ENCODE measurements at places on chromosomes 11 and 22. TPM values are rescaled to one million over a fixed set of nuclear protein-coding genes. Genes with fewer than 3 reads are reported as not detected.

IGLL5 gene
- total RNA-seq = not detected

NCF4 gene
- total RNA-seq = 3.9 TPM

DNA sequence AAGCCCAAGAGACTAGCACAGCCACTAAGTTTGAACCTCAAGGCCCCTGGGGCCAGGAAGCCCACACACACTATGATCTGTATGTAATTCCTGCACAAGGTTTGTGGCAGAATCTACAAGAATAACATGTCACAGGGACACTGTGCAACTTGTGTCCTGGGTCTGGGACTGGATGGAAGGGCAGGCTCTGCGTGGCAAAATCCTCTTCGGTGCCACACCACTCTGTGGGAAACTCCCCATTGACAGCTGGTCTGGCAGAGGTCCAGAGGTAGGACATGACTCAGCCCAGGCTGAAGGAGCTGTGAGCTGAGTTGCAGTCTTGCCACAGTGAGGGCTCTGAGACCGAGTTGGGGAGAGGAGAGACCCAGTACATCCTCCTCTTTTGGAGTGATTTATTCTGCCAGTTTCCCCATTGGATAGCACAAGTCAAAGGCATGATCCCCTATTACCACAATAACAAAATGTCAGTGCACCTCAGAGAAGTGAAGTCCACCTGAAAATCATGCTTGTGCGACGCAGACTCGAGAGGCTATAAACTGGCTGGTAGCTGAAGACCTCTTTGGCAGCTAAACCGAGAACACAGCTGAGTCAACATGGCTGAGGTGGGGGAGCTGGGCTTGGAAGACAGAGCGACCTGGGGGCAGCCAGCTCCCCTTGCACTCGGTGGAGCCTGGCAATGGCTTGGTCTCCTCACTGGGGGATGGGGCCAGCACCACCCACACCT is 23.3 kb upstream of the SERPIND1 start:
- H3K27ac ChIP-seq = no peak overlapping the region
- peaks cover 17% of the 10 kb centered on the region for H3K36me3 ChIP-seq
- no peaks in the 10 kb centered on the region for H3K27me3 ChIP-seq
- H3K4me1 ChIP-seq = peaks cover 2% of the 10 kb centered on the region
- peak; percentile 70 for DNase-seq

DNA sequence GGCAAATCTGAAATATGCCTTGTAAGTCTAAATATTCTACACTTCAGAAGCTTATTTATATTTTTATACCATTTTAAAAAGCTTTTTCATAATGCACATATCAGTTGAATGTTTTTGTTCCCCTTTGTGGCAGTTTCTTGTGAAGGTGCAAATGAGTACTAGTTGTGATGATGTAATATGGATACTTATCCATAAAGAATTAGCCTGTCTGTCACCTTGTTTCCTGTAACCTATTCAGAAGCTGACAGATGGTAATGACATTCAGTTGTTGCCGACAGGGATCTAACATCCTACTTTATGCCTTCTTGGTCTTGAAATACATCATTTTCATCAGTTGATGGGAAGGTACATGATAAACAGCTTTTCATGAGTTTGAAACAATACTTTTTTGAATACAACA is 2.9 kb downstream of the QSER1 start:
- H3K4me3 ChIP-seq = peak overlapping the region; percentile 12
- no peak for DNase-seq
- peaks cover 16% of the 10 kb centered on the region for H3K36me3 ChIP-seq

DNA sequence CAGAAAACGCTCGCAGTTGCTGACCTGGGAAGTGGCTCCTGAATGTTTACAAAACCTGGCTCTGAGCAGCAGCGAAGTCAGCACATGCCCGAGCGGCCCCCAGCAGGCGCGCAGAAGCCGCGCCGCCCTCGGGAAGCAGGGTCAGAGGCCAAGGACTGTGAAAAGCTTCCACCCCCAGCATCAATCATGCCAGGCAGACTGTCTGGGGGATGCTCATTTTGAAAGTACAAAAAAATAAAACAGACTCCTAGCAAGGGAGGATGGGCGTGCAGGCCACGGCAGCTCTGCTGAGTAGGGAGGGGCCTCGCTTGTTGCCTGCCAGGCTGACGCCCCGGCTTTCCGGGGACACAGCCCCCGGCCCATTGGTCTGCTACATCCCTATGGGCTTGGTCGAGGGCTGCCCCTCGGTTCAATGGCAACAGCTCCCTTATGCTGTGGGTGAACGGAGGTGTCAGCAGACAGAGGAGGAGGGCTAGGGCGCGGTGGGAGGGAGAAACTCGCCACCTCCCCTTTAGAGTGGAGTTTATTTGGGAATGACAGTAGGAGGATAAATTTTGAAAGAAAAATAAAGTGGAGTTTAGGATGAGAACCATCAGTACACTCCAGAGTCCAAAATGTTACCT is 37.7 kb upstream of the GNB1L start:
- peak overlapping the region; percentile 95 for H3K27ac ChIP-seq
- peak; percentile 84 for DNase-seq
- H3K4me3 ChIP-seq = peak overlapping the region; percentile 72

DNA sequence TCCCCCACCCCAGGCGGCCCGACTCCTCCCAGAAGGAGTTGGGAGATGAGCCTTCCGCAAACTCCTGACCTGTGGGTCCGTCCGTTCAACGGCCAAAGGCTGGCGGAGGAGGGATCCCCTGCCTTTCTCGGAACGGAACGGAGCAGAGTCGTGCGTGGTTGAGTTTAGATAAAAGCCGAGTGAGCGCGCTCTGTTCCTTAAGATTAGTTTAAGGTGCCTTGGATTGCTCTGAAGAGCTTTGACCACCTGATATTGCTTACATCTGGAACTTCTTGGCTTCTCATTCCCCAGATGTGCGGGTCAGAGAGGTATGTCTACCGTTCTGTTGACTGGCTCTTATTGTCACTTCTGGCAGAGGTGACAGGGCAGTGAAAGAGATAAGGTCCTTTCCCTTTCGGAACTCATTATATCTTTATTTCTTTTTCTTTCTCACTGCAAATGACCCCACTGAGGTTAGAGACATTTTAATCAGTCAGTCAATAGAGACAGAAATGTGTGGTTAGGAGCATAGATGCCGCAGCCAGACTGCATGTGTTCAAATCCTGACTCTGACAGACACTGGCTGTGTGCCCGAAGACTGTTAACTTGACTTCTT is at the start of gene TRIM6:
TRIM6 (plus strand) TSS at position 31 of the 595 bp plus-strand sequence; CDS start at position 292, 261 bp downstream.
- H3K4me1 ChIP-seq = peaks cover 6% of the 10 kb centered on the region
- peaks cover 15% of the 10 kb centered on the region for H3K27me3 ChIP-seq
- no peaks in the 10 kb centered on the region for H3K36me3 ChIP-seq
- peak; percentile 28 for DNase-seq

GRCh38 chr22:39471381-39472141 is 14.7 kb downstream of the MGAT3 start:
- peaks cover 4% of the 10 kb centered on the region for H3K4me1 ChIP-seq
- no peaks in the 10 kb centered on the region for H3K36me3 ChIP-seq
- no peaks in the 10 kb centered on the region for H3K27me3 ChIP-seq
- no peak overlapping the region for H3K4me3 ChIP-seq
- DNase-seq = peak; percentile 20

GRCh38 chr11:121792185-121792584 is 323.8 kb downstream of the BLID start:
- H3K27ac ChIP-seq = no peak overlapping the region
- H3K27me3 ChIP-seq = peaks cover 6% of the 10 kb centered on the region
- no peaks in the 10 kb centered on the region for H3K36me3 ChIP-seq
- H3K4me1 ChIP-seq = no peaks in the 10 kb centered on the region

GRCh38 chr22:46538814-46539160 is 1.4 kb upstream of the CELSR1 start:
- peaks cover 28% of the 10 kb centered on the region for H3K27me3 ChIP-seq
- peaks cover 8% of the 10 kb centered on the region for H3K4me1 ChIP-seq
- peak; percentile 58 for DNase-seq
- no peak overlapping the region for H3K4me3 ChIP-seq
- H3K36me3 ChIP-seq = no peaks in the 10 kb centered on the region

DNA sequence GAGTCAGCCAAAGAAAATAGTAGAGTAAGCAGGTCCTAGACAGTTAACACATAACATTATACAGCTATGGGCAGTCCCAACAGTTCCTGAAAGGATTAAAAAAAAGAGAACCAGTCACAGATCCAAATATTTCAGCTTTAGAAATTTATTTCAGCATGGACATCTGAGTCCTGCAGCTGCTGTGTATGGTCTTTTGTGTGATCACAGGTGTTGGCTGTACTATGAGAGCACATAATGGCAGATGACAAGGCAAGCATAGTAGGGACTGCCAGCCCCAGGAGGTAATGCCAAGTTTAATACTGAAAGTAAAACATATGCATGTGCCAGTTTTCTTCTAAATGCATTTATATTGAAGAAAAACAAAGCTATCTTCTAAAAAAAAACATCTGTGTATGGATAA is 158.1 kb downstream of the GRIA4 start:
- H3K27ac ChIP-seq = no peak overlapping the region
- peaks cover 2% of the 10 kb centered on the region for H3K27me3 ChIP-seq
- H3K36me3 ChIP-seq = no peaks in the 10 kb centered on the region
- H3K4me1 ChIP-seq = no peaks in the 10 kb centered on the region

- peaks cover 4% of the 10 kb centered on the region for H3K36me3 ChIP-seq
- no peak overlapping the region for H3K27ac ChIP-seq
- no peaks in the 10 kb centered on the region for H3K4me1 ChIP-seq
Measured at GRCh38 chr11:72897506-72897905, 83.3 kb downstream of the ATG16L2 start.

DNA sequence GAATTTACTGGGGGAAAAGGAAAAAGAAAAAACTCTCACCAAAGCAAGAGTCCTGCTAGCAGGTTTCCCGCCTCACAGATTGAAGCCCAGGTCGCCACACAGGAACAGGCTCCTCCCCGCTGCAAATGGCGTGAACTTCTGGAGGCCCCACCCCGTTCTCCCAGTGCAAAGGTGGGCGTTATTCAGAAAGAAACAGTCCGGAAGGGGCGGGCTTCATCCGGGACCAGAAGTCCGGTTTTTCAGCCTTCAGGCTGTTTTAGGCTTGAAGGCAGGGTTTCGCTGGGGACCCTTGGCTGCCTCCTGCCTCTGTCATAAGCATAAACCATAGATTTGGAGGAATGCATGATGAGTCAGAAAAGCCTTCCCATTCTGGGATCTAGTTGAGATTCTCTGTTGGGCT is 148.3 kb upstream of the POU2AF2 start:
- peak; percentile 9 for DNase-seq
- H3K4me1 ChIP-seq = no peaks in the 10 kb centered on the region
- peaks cover 7% of the 10 kb centered on the region for H3K27me3 ChIP-seq
- no peak overlapping the region for H3K27ac ChIP-seq
- no peak overlapping the region for H3K4me3 ChIP-seq

GRCh38 chr22:22248878-22249277 is 4.3 kb downstream of the VPREB1 start:
- no peak for DNase-seq
- H3K27ac ChIP-seq = no peak overlapping the region
- H3K27me3 ChIP-seq = peaks cover 2% of the 10 kb centered on the region
- H3K4me3 ChIP-seq = no peak overlapping the region

DNA sequence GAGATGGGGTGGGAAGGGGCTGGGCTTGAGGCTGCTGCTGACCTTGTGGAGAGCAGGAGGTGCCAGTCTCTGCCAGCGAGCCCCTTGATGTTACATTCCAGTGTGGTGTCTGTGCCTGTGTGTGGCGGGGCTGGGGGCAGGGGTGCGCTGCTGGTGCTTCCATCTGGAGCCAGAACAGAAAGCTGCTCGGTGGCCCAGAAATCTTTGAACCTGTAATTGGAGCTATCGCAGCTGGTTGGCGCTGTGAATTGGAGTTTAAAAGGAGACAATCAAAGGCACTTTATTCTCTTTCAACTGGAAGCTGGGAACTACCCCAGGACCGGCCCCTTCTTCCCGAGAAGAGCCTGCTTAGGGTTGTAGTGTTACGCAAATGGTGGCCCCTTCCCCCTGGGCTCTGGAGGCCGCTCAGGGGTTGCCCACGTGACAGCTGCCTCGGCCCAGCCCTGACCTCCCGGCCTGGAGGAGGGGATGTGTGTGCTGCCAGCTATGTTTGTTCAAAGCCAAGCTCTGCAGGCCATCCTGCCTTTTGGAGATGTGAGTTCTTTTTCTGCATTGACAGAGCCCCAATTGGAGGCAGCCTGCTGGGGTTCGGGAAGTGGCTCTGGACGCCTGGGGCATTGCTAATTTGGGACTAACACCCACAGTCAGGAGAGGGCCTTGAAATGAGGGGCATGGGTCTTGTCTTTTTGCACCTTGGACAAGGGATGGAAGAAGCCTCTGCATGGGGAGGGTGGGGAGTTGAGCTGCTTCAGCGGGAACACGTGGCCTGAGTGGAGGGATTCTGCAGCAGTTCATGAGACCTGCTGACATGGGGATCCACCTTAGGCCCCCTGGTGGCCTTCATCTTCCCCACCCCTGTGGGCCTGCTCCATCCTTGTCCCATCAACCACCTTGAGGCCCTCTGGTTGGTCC is 14.0 kb upstream of the ARSA start:
- H3K36me3 ChIP-seq = no peaks in the 10 kb centered on the region
- H3K4me3 ChIP-seq = no peak overlapping the region
- H3K27ac ChIP-seq = no peak overlapping the region
- H3K4me1 ChIP-seq = no peaks in the 10 kb centered on the region
